ENCODE measurements at places on chromosomes 5 and 9. TPM values are rescaled to one million over a fixed set of nuclear protein-coding genes. Genes with fewer than 3 reads are reported as not detected.

Gene DMGDH
- total RNA-seq, result not detected

Gene CTXN3
- total RNA-seq, result not detected

Gene FBP2
- total RNA-seq, result not detected

Gene THBS4
- 0.25 TPM for total RNA-seq

Gene ZNF366
- total RNA-seq, result not detected

Gene PHYHD1
- total RNA-seq, result 1.4 TPM

Gene DMRT2
- total RNA-seq, result 0.19 TPM

Gene GIN1
- 7.4 TPM for total RNA-seq

Data from activated naive CD4-positive, alpha-beta T cell treated with anti-CD3 and anti-CD28 coated beads, Interleukin-2, amount 10 ng/mL, durations not matched to agents 5 hours and 36 hours (primary cell).